Effector memory CD4-positive, alpha-beta T cell (primary cell): ENCODE measurements at places on chromosomes 7 and 10.
A peak's percentile ranks its signal among the peaks of the same experiment; 100 is the strongest.

DNA sequence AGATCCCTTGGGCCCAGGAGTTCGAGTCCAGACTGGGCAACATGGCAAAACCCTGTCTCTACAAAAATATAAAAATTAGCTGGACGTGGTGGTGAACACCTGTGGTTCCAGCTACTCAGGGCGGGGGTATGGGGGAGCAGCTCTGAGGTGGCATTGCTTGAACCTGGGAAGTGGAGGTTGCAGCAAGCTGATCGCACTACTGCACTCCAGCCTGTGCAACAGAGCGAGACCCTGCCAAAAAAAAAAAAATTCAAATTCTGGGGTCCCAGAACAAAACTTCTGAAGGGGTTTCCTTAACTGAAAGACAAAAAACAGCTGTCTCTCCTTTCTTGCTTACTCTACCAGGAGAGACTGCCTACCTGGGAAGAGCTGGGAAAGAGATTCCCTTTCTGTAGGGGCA is 27.0 kb downstream of the DNMBP start:
- no peak for DNase-seq

DNA sequence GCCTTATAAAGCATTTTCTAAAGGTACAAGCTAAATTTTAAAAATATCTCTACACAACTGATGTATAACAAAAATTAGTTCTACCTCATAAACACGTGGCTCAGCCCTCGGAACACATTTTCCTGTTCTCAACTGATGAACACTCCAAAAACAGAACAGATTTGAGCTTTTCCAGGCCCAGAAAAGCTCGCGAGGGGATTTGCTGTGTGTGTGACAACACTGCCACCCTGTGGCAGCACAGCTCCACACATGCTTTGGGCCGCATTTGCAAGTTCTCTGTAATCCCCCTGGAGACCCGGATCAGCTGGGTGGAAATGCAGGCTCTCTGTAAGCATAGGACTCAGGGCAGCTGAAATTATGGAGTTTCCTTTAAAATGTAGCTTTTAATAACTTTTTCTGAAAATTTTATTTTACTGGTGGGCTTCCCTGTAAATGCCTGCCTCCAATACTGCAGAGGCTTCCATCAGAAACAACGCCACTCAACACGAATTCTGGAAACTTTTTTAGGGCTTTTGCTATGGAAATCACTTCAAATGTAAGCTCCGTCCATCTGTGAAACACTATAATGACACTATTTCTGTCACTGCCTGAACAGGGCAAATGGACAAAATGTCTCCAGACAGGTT is 155.5 kb downstream of the COBL start:
- no peak for DNase-seq

DNA sequence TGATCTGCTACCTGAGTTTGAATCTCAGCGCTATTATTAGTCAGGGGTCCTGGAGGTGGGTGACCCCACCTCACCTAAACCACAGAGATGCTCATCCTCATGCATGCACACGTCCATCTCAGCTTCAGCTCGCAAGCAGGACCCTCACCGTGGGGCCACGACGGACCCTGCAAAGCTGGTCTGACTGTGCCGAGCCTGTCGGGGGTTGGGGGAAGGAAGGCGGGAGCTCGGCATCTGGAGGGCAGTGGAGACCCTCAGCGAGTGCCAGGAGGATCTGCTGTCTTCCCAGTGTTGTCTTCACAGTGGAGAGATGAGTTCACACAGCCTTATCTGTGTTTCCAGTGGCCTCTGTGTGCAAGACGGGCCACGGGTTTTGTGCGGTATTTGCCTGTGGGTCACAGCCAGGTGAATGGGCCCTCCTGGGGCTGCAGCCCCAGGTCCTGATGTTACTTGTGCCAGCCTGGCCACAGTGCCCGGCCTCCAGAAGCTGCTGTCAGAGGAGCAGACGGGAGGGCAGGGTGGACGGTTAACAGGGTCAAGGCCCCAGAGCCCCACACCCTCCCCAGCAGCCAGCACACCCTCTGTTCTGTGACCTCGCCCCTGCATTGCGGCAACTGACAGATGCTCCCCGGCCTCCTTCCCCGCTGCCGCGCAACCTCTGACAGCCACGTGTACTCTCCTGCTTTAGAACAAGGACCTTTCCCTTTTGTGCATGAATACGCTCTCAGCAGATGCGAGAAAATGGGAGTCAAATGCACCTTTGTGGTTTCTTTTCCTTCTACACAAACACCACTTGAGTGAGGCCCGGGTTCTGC is 528.8 kb downstream of the DNAJB6 start:
- DNase-seq = no peak

DNA sequence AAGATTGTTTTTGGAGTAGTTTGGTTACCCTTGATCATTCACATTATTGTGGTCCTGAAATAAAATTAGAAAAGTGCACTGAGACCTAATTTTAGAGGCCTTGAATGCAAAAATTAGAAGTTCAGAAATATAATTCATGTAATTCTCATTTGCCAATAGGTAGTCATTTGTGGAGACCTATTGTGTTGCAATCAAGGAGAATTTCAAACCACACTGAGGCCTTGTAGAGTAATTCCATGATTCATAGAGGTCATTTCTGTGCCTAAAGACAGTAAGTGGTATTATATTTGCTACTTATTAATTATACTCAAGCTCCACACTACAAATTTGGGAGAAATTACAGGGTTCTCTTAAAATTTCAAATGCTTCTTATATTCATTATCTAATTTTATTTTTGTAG is 946.8 kb upstream of the POT1 start:
- no peak for DNase-seq

DNA sequence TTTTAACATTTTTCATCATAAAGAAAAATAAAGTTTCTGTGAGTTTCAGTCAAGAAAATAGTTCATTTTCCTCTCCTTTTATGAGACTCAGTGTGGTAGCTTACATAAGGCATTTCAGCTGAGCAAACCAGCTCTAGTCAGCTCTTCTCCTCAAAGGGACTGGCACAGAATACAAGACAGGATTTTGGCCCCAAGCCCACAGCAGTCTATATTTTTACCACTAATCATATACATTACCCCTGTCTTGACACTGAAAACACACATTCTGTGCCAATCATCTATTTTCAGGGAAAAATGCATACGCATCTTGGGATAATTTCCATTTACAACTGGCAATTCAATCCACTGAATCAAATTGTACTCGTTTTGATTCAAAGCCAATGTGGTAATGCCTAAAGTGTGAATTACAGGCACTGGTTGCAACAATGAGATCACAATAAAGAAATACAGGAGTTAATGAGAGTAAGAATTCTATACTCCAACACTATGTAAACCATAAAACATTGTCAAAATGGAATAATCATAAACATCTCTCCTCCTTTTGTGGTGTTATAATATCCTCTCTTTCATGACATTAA is 186.4 kb downstream of the CACNA2D1 start:
- no peak for DNase-seq

- no peak for DNase-seq
Observed at GRCh38 chr10:43452356-43452914, 15.5 kb downstream of the ZNF487 start.

GRCh38 chr10:105148456-105148855 is 507.4 kb downstream of the SORCS3 start:
- no peak for DNase-seq

DNA sequence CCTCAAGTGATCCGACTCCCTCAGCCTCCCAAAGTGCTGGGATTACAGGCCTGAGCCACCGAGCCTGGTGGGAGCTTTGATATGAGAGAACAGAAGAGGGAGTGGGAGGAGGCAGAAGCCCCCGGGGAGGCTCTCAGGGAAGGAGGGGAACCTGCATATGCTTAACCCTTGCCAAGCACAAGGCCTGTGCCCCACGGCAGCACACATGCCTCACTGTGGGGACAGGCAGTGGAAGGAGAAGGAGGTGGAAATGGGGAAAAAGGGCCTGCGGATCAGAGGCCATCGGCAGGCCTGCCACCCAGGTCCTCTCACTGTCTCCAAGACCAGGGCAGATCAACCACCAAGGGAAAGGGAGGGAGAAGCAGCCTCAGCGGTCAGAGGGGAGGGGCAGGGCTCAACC is 7.2 kb upstream of the GRID1 start:
- no peak for DNase-seq

GRCh38 chr7:21550821-21551531 is 8.1 kb downstream of the DNAH11 start:
- no peak for DNase-seq

DNA sequence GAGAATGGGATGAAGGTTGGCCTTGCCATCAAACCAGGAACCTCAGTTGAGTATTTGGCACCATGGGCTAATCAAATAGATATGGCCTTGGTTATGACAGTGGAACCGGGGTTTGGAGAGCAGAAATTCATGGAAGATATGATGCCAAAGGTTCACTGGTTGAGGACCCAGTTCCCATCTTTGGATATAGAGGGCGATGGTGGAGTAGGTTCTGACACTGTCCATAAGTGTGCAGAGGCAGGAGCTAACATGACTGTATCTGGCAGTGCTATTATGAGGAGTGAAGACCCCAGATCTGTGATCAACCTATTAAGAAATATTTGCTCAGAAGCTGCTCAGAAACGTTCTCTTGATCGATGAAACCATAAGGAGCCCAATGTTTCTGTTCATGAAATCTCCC is 637 bp downstream of the RPEL1 start:
- no peak for DNase-seq

DNA sequence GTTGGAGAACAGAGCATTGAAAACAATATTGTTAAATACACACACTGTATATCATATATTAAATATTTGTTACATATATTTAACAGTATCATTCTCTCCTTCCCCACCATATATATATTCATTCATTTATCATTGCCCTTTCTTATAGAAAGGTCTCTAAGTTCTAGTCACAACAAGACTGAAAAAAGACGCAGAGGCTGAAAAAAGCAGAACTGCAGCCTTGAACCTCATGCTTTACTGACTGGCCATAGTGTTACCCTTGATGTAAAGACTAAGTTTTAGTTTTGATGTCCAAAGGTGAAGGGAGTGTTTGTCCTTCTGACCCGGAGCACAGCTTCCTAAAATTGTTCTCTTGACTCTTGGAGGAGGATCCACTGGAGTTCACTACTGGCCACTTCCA is 247.9 kb downstream of the PTEN start:
- DNase-seq = no peak

- no peak for DNase-seq
Observed at GRCh38 chr7:27605689-27606269, 56.9 kb downstream of the HIBADH start.

DNA sequence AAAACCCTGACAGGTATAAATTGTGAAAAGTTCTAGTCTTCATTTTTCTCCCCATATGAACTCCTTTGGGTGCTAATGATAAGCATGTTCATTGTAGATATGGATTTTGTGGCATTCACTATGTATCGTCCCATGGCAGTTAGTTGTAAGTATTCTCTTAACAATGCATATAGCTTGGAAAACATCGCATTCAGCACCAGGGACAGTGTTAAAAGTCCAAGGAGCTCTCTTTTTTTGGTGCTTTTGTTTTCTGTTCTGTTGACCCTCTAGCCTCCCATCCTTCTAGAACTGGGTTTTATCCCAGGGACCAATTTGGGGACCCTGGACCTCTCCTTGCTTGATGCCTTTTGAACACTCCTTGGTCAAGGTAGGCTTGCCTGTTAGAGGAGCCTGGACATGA is 37.7 kb downstream of the INSYN2A start:
- DNase-seq = no peak

- DNase-seq = no peak
Observed at GRCh38 chr7:70923181-70923845, 208.6 kb upstream of the GALNT17 start.

DNA sequence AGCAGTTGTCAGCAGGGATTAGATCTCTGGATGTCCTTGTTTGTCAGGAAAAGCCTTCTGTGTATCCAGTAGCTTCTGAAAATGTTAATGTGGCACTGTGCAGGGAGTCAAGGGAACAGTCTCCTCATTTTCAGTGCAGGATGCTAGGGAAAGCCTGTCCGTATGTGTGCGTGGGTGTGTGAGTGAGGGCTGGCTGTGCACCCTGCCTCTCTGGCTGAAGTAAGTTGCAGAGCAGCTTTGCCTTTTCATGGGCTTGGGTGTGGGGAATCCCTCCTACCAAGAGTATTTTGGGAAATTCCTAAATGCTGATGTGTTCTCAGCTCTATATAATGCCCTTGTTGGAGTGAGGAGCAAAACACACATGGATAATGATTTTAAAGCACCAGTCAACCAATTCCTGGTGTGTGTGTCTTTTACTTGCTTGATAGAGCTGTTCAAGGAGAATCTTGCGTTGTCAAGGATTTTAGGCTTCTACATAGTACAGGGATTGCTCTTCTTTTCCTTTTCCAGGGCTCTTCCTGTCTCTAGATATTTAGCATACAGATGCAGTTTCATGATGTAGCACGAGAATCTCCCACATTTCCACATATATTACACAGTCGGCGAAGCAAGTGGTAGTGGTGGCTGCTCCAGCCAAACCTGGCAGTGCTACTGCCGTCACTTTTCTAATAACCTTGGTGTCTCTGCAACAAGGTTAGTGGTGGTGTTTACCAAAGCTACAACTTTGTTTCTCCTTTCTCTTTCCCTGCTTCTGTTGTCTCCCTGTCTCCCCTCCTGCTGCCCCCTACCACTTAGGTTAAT is 92.8 kb downstream of the MCU start:
- no peak for DNase-seq

DNA sequence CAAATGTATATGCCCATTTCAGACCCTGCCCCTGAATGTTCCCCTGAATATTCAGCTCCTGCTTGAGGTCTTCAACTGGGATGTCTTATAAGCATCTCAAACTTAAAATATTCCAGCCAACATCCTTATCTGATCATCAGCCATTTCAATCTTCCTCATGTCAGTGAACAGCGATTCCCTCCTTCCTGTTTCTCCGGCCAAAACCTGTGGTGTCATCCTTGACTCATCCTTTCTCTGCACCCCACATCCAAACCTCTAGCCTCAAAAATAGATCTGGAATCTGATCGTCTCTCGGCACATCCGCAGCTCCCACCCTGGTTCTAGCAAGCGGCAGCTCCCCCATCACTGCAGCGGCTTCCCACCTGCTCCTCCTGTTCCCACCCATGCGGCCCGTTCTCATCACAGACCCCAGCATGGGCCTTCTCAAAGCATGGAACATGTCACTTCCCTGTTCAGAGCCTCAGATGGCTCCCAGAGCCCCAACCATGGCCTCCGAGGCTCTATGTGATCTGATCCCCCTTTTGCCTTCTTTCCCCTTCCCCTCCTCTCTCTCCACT is 165.7 kb downstream of the HECW1 start:
- no peak for DNase-seq

DNA sequence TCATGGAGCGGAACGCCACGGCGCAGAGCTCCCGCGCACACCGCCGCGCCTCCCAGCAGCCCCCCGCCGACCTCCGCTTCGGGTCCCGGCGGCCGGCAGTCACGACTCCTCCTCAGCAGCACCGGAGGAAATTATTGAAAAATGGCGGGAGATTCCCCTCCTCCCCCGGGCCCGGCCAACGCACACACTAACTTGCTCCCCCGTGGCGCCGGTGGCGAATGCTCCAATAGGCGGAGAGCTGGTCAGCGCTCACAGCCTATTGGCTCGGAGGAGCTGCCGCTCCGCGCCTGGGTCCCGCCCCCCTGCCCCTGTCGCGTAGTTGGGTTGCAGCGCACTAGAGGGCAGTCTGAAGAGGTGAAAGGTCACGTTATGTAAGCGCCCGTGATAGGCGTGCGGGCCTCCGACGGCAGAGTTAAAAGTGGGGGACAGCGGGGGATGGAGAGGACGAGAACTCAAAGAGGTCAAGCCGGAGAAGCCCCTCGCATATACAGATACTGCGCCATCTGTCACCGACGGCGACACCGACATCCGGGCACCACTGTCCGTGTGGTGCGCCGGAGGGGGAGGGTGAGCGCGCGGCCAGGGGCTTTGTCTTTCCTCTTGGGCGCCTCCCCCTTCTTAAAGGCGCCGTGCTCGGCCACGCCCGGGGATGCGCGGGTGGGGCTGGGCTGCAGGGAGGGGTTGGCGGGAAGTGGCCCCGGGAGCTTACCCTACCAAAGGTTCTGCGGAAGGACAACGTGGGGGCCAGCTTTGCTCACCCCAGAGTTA is at the start of gene BAZ1B:
Gene BAZ1B (minus strand): TSS at position 189 of the 768 bp plus-strand sequence. CDS start 360 bp downstream, outside the sequence.
- DNase-seq = peak; percentile 91
